ENCODE measurements at places on chromosomes 6 and 20.
A peak's percentile ranks its signal among the peaks of the same experiment; 100 is the strongest.

- DNase-seq = no peak
These were observed 534.8 kb downstream of the BMP2 start for GRCh38 chr20:7302250-7302649.

GRCh38 chr20:31922181-31922580 is 29.7 kb downstream of the PDRG1 start:
- DNase-seq = no peak

DNA sequence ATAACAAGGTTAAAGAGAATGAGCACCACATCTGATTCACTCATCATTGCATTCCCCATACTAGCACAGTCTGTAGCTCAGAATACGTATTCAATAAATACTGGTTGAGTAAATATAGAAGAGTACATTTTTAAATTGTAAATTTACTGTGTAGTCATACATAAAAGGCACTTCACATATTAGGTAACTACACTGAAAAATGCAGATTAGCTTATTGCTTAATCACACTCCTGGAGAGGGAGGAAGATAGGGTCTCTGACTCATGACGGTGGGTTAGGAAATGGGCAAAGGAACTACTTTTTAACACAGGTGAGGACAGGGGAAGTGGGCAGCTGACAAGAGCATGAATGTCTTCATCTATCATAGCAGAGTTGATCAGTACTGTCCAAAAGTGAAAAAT is 133.2 kb downstream of the TBC1D32 start:
- no peak for DNase-seq

DNA sequence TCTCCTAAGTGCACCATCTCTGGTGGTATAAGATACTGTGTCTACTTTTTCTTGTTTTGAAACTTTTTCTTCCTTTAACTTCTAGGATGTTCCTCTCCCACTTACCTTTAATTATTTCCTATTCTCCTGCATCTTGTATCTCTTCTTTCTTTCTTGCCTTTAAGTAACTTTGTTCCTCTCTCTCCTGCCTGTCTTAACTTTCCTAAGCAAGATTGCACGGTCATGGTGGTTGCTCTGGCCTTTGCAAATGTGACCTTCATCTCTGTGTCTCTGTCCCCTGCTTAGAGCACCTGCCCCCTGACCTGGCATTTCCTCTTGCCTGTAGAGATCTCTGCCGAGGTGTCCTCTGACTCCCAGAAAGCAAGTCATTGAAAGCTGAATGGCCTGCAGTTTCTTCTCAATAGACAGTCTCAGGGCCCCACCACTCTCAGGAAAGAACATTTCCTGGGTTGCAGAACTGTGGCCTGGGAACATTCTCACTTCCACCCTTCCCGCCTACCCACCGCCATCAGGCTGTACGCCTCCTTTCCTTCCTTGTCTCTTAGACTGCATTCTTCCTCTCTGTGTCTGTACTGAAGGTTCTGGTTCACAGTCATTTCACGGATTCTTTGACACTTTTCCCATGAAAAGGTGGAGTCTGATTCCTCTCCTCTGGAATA is 12.8 kb downstream of the ZDHHC14 start:
- DNase-seq = no peak

GRCh38 chr6:169449221-169449620 is 195.6 kb upstream of the THBS2 start:
- DNase-seq = no peak

DNA sequence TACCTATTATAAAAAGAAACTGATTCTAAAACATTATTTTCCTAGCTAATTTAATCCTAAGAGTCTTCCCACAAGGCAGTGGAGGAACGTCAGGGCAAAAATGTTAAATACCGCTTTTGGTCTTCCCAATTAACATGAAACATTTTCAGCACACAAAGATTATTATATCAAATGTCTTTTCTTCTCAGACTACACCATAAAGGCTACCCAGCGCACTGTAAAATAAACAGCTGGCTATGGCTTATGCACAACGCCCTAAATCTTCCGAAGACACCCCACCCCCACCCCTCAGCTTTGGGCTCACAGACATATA is 1.0 kb downstream of the NUDT3 start:
- DNase-seq = no peak

DNA sequence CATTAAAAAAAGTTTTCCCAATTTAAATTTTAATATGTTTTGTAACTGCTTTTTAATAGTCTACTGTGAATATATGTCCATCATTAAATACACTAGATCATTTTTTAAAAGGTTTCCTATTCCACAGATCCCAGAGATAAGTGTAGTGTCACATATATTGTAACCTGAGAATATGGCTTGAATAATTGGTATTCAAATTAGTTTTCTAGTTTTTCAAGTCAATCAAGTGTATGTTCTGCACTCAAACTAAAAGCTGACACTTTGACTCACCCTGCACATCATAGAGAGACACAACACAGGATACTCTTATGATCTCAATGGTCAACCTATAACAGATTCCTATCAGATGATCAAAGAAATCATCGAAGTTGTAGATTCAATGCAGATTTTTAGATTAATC is 49.1 kb downstream of the ZHX3 start:
- DNase-seq = no peak

DNA sequence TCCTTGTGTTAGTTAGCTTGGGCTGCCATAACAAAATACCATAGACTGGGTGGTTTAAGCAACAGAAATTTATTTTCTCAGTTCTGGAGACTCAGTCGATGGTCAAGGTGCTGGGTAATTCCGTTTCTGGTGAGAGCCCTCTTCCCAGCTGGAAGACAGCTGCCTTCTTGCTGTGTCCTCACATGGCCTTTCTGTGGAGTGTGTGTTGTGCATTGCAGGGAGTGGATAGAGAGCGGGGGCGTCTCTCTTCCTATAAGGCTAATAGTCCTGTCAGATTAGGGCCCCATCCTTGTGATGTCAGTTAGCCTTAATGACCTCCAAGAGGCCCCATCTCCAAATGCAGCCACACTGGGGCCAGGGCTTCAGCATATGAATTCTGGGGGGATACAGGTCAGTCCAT is 19.2 kb downstream of the CHMP4B start:
- DNase-seq = no peak

DNA sequence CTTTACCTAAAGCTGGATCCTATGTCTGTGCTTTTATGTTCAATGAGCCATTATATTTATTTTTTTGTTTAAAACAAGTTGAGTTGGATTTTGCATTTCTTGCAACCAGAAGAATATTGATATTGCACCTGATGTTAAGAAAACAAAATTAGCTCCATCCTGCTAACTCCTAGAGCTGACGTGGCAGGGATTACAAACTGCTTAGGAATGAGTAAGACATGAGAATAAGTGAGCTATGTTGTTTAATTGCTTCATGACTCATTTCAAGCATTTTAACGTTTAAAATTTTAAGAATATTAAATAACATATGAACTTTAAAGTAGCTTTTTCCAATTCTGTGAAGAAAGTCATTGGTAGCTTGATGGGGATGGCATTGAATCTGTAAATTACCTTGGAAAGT is 663.5 kb downstream of the EPM2A start:
- DNase-seq = no peak

GRCh38 chr6:145893586-145893985 is 70.6 kb downstream of the SHPRH start:
- DNase-seq = no peak

DNA sequence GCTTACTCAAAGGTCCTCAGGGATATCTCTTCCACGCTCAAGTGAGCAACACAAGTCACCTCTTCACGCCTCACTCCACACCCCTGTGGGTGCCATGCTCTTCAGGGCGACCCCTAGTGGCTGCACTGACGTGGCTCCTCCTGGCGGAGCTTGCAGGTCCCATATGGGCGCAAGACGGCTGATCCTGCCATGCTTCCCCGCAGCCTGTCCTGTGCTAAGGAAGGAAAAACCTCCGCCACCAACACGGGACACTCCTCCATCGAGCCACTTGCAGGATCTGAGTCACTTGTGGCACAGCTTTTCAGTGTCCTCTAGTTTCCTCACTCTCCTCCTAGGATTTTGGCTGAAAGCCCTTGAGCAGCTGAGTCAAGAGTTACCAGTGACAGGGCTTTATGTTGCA is 90.7 kb downstream of the KHDC1L start:
- DNase-seq = peak; percentile 23

- no peak for DNase-seq
These were observed 34.2 kb upstream of the RPN2 start for GRCh38 chr20:37144856-37145404.

GRCh38 chr20:40467067-40467466 is 222.0 kb downstream of the MAFB start:
- no peak for DNase-seq

DNA sequence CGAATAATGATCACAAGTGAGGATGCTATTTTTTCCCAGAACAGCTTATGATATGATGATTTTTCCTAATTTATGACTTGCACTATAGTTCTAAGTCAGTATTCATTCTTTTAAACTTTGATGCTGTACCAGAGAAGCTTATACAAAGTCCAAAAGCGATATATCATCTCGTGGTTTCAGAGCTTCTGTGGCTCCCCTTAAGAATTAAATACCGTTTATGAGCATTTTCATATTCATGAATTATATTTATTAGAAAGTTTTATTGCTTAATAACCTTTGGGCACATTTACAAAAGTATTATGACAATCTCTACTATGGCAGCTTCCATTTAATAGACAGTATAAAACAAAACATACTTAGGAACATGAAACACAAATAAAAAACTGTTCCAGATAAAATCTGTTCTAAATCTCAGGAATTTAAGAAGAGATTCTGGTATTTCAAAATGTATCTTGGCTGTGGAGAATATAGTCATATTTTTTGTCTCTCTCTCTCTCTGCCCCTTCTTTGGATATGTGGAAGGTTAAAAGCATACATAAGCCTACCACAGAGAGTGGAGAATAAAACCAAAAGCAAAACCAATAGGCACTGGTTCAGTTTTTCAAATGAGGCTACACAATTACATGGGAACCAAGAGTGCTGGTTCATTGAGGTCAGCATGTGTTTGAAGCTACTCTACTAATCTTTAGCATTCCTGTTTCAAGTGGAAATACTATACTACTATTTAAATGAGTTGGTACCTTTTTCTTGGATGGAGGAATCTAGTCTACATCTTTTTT is 884.5 kb upstream of the GJE1 start:
- no peak for DNase-seq

- DNase-seq = no peak
These were observed 26.5 kb downstream of the FYN start for GRCh38 chr6:111846492-111847409.

GRCh38 chr6:16974387-16974673 is 127.5 kb upstream of the STMND1 start:
- DNase-seq = no peak

GRCh38 chr6:5373430-5373829 is 112.1 kb downstream of the FARS2 start:
- DNase-seq = no peak

DNA sequence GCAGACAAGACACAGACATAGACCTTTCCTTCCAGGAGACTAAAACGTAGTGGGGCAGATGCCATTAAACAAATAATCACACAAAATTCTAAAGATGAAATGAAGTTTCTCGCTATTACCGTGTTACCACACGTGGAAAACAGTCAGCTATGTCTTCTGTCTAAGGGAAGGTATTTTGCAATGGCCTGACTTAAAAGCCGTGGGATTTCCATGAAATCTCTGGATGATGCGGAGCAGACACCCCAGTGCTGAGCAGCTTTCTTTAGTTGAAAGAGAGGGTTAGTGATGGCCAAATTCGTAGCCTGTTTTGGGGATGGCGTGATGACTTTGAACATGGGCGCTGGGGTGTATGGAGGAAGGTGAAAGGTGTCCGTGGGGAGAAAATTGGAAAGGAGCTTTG is 281.8 kb downstream of the NRN1 start:
- DNase-seq = no peak

DNA sequence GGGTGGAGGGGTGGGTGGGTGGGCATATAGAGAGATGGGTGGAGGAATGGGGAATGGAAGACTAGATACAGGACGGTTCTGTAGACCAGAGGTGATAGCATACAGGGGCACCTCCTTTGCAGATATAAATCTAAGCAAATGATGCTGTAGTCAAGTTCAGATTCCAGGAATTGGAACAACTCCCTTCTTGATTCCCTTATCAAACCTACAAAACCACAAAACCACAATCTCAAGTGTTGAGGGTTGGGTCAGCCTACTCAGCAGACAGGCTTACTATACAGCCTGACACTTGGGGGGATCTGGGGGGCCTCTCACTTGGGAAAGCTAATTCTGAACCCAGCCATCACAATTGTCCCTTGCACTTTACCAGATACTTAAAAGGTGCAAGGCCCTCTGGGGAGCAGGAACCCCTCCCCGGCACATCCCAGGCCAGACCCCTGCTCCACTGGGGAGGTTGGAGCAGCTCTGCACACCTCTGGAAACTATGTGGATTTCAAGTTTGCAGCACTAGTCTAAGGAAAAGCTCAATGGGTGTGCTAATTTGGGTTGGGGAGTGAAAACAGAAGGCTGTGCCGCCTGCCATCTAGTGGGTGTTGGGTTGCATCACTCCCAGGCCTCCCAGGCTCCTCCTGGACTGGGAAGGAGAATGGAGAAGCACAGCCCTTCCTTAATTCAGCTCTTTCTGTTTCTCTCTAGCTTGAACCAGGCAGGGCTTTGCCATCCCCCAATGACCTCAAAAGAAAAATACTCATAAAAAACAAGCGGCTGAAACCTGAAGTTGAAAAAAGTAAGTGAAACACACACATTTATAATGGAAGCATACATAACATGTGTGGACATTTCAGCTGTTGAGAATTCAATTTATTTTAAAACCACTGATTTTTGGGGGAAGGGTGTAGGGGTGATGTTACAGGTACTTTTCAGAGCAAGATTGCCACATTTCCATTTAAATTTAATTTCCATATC is 121.2 kb upstream of the LAMP5 start:
- DNase-seq = no peak

DNA sequence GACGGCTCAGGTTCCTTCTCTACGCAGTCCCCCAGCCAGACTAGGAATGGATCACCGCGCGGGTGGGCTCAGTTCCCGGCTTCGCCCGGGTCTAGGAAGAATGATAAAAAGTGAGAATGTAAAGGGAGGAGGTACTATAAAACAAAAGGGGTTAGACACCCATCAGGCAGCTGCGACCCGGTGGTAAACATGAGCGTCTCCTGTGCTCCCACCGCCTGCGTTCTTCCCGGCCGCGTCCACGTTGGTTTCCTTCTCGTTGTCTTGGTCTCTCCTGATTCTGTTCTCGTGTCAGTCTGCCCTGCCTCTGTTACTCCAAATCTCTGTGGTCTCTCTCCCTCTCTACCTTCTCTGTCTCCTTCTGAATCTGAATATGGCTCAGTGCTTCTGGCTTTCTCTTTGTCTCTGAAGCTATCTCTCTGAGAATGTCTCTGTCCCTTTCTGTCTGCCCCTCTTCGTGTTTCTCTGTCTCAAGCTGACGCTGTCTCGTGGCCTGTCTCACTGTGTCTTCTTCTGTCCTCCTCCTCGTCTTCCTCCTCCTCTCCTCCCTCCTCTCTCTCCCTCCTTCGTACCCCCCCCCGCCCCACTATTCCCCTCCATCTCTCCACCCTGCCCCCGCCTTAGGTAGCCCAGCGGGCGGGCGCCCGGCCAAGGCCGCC is 41.6 kb upstream of the FOXP4 start:
- DNase-seq = no peak

All from stimulated activated CD4-positive, alpha-beta T cell treated with anti-CD3 and anti-CD28 coated beads, Interleukin-12 subunit alpha, Interleukin-12 subunit beta, amount 100 ng/mL, for 48 hours (primary cell).